ENCODE measurements at places on chromosomes 5 and 9.

GRCh38 chr5:88760527-88760926 is 122.5 kb downstream of the MEF2C start:
- DNase-seq = no peak

- DNase-seq = peak; percentile 83
Observed at GRCh38 chr9:95494416-95495371, 22.1 kb downstream of the PTCH1 start.

- no peak for DNase-seq
Observed at GRCh38 chr5:135436951-135437418, 10.2 kb downstream of the DCANP1 start.

GRCh38 chr9:137138058-137138721 is 764 bp upstream of the GRIN1 start:
- DNase-seq = no peak

DNA sequence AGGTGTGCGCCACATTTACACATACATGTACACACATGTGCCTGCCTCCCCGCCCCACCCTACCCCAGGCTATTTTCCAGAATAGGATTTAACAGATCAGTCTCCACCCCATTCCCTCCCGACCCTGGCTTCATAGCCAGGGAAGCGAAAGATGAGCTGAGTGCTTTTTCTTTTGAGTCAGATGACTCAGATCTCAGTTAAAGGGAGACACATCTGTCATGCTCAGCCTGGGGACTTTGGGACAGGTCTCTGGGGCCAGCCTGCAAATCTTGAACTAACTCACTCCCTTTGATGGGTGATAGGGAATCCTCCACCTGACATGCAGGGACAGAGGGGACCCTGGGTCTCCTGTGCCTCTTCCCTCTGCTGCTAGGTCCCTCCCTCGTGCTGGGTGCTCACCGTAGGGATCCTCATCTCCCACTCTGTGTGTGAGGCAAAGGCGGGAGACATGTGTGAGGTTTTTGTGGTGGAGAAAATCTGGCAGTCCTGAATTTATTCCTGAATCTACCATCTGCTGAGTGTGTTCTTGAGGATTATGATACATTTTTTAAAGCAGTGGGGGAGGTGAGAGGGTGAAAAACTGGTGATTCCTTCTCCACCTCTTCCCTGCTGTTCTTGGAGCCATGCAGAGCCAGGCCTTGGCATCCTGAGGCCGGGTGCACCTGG is 37.7 kb downstream of the NEUROG1 start:
- DNase-seq = no peak

DNA sequence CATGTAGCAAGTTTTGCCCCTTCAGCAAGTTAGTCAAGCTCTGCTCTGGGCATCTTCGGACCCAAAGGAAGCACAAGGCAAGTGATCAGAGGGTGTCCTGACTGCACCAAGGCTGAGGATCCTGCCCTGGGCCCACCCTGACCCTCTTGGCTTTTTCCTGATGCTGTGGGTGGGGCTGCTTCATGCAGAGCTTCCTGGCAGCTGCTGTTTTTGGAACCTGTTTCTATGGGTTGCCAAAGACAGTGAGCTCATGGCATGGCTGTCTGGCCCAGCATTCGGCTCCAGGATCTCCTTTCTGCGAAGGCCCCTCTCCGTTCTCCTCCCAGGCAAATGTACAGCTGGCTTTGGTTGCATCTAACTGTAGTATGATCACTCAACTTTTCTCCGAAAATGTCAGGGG is 497.9 kb downstream of the ARHGEF28 start:
- no peak for DNase-seq

GRCh38 chr9:19133549-19134345 is 6.5 kb upstream of the PLIN2 start:
- DNase-seq = no peak

GRCh38 chr5:128483738-128484137 is 54.3 kb downstream of the FBN2 start:
- DNase-seq = no peak

GRCh38 chr5:88830567-88830966 is 52.4 kb downstream of the MEF2C start:
- DNase-seq = no peak

DNA sequence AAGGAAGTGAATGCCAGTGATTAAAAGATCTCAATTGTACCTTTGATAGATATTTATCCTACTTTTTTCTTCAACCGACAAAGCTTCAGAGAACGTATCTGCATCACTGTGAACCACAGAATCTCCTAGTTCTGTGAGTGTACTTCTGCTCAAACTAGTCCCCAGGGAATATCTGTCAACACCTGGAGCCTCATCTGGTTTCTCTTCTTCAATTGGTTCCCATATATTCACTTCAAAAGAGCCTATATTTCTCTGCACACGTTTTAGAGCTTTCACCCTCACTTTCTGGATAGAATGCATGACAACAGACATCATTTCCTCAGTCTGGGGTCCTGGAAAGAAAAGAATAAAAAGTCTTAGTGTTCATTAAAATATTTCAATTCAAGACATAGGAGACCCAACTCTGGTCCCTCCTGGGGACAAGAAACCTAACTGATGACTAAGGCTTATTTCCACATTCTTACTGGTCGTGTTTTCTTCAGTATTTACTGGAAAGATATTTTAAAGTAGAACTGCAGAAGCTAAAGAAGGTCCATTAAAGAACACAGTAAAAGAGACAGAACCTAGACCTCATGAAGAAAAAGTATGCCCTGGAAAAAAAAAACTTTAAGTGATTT is 64.3 kb downstream of the CPLANE1 start:
- DNase-seq = no peak

DNA sequence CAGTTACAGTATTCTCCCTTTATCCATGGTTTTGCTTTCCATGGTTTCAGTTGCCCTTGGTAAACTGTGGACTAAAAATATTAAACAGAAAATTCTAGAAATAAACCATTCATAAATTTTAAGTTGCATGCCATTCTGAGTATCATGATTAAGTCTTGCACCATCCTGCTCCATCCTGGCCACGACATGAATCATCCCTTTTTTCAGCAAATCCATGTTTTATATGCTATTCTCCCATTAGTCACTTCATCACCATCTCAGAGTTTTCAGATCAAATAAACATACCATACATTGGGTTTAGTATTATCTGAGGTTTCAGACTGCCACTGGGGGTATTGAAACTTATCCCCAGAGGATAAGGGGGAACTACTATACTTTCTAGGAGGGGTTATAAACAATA is 234.4 kb upstream of the ATP10B start:
- no peak for DNase-seq

- peak; percentile 26 for DNase-seq
Observed at GRCh38 chr9:34589636-34590380, at the start of gene CNTFR. Gene CNTFR (minus strand): TSS chr9:34589724. CDS start chr9:34568981, 20,743 bp downstream.
